ENCODE measurements at places on chromosomes 11 and 22. TPM values are rescaled to one million over a fixed set of nuclear protein-coding genes. Genes with fewer than 3 reads are reported as not detected.

The RCOR2 gene
- total RNA-seq: 1.1 TPM

The MGAT3 gene
- 2.0 TPM for total RNA-seq

DNA sequence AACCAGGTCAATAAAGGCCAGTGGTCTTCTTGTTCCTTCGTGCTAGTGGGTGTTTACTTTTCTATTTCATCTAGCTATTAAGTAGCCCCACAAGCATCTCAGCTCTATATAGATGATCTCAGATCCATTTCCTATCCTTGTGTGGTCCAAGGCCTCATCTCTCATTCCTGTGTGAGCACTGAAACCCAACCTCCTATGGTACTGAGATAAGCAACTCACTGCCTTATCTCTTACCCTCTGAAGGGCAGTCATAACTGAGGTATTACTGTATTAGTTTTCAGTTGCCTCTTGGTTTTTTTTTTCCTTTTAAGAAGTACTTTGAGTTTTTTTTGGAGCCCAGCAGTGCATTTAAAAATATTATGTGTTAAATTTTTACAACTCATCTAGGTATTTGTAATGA is 28.3 kb downstream of the ACER3 start:
- no peak overlapping the region for H3K27ac ChIP-seq
- no peaks in the 10 kb centered on the region for H3K27me3 ChIP-seq
- no peaks in the 10 kb centered on the region for H3K36me3 ChIP-seq
- H3K4me1 ChIP-seq: peaks cover 6% of the 10 kb centered on the region

DNA sequence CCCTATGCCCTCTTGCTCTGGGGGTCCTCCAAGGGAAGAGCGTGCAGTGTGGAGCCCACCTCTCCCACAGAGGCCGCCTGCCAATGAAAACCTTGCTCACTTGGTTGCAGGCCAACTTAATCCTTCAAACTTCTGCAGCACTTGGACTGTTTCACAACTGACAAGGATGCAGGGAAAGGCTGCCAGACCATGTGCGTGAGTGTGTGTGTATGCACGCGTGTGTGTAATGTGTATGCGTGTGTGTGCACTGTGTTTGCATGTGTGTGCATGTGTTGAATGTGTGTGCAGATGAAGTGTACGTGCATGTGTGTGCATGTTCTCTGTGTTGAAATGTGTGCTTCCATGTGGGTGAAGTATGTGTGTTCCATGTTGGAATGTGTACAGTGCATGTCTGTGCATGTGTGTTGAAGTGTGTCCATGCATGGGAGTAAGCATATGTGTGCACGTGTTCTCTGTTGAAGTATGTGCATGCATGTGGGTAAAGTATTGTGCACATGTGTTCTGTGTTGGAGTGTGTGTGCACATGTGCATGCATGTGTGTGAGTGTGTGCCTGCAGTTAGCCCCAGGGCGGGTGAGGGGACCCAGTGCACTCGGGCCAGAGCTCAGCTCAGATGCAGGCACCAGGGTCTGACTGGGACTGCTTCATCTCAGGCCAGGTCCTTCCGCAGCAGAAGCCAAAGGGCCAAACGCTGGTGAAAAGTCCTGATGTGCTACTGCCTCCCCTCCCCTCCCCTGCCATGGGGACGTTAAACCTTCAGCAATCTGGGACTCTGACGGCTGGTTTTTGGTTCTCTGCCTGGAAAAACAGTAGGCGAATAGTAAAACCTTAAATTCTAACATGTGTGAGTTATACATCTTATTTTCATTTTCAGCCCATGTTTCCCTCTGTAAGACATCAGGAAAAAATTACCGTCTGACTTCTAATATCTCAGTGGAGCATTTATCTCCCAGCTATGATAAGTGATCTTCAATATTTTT is 72.0 kb downstream of the FLI1 start:
- H3K4me3 ChIP-seq: no peak overlapping the region
- H3K27me3 ChIP-seq: no peaks in the 10 kb centered on the region

DNA sequence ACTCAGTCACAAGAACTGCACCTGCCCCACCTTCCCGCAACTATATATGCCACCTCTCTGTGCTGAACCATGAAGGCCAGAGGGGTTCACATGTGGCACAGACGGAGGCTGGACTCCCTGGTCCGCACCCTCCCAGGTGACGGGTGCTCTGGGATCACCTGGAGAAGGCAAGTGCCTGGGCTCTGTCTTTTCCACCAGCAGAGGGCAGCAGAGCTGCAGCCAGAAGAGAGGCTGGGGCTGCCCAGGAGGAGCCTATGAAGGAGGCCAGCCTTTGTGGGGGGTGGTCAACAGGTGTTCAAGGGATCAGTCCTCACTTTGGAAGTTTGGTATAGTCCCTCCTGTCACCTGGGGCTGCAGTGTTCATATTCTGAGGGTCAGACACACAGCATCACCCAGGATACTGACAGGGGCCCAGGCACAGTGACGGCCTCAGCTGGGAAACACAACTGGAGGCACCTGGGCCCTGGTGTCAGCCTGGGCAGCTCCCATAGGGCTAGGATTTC is 39.2 kb upstream of the IGLL5 start:
- H3K27ac ChIP-seq: no peak overlapping the region
- DNase-seq: peak; percentile 66
- no peaks in the 10 kb centered on the region for H3K27me3 ChIP-seq
- H3K4me1 ChIP-seq: no peaks in the 10 kb centered on the region
- H3K4me3 ChIP-seq: no peak overlapping the region

Data from adrenal gland (tissue), 19 donors.